ENCODE measurements at places on chromosomes 13 and 19.
A peak's percentile ranks its signal among the peaks of the same experiment; 100 is the strongest.

- no peak for DNase-seq
Observed at GRCh38 chr13:36339600-36340155, 6.5 kb downstream of the SPART start.

GRCh38 chr19:55301459-55302317 is 17.9 kb downstream of the BRSK1 start:
- DNase-seq = peak; percentile 97

- DNase-seq = no peak
Observed at GRCh38 chr13:62933809-62934208, 1518.2 kb upstream of the PCDH20 start.

- peak; percentile 30 for DNase-seq
Observed at GRCh38 chr19:18833849-18834643, 2.3 kb downstream of the UPF1 start.

GRCh38 chr13:111956261-111957151 is 110.4 kb upstream of the SOX1 start:
- no peak for DNase-seq

GRCh38 chr13:103876571-103876970 is 810.4 kb upstream of the SLC10A2 start:
- DNase-seq = no peak

DNA sequence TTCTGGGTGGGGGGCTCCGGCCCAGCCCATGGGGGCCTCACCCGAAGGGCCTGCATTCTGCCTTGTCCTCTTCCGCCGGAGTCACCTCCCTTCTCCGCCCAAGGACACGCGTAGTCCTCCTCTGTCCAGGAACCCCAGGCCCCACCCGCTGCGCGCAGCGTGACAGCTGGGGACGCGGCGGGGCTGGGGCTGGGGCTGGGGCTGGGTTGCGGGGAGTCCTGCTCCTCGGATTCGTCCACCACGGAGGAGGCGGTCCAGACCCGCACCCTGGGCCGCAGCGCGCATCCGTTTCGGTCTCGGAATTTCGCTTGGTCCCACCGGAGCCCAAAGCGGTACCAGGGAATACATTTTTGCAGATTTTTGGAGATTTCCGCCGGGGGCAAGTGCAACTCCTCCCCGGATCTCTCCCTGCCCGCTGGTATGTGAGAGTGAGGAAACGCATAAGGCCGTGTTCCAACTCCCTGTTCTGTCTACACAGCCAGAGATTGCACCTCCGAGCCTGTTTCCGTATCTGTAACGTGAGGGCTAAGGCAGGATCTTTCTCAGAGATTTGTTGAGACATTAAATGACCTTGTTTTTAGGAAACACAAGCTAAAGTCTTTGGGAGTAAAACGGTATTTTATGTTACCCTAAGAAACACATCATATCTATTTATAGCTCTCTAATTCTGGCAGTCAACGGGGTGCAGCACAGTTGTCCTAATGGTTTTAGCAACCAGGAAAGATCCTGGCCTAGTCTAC is at the start of gene COX7A1:
Gene COX7A1 (minus strand): TSS at position 96 of the 740 bp plus-strand sequence. CDS start 40 bp downstream, at position 56.
- DNase-seq = no peak

DNA sequence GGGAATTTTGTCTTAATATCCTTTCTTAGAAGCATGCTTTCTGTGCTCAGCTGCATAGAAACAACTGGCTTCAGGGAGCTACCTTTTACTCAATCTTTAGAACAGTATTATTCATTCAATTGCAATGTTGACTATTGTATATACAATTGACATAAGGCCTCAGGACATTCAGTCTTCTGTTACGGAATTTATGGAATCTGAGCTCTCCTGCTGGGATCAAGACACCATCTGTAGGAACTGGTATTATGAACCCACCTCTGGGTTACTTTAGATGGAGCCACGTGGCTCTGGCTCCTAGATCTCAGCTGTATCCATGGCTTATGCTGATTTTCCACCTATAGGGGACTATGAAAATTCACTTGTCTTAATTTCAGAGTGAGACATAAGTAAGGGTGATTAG is 716.2 kb upstream of the GPC6 start:
- no peak for DNase-seq

GRCh38 chr19:9881720-9882119 is 46.6 kb downstream of the PIN1 start:
- DNase-seq = no peak

- peak; percentile 54 for DNase-seq
Observed at GRCh38 chr13:110676595-110677587, 29.0 kb downstream of the CARS2 start.

- no peak for DNase-seq
Observed at GRCh38 chr13:27853335-27853734, 61.1 kb downstream of the GSX1 start.

GRCh38 chr19:6801485-6802086 is 29.1 kb downstream of the VAV1 start:
- DNase-seq = peak; percentile 91

GRCh38 chr19:56934438-56935090 is 94.0 kb upstream of the PEG3 start:
- DNase-seq = no peak

DNA sequence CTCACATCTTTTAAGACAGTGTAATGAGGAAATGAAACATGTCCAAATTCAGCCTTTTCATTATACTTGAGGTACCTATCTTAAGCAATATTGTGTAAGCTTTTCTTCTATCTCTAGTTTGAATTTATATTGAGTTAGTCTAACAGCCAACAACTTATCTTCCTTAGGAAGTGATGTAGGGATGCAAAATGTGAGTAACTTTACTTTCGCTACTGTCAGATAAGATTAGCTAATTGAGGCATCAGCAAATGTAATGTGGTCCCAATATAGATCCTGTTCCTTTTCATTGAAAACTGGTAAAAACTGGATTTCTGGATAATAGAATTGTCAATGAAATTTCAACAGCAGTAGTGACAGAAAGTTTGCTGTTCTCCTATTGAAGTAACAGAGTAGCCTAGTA is 902.2 kb downstream of the GPC5 start:
- no peak for DNase-seq

DNA sequence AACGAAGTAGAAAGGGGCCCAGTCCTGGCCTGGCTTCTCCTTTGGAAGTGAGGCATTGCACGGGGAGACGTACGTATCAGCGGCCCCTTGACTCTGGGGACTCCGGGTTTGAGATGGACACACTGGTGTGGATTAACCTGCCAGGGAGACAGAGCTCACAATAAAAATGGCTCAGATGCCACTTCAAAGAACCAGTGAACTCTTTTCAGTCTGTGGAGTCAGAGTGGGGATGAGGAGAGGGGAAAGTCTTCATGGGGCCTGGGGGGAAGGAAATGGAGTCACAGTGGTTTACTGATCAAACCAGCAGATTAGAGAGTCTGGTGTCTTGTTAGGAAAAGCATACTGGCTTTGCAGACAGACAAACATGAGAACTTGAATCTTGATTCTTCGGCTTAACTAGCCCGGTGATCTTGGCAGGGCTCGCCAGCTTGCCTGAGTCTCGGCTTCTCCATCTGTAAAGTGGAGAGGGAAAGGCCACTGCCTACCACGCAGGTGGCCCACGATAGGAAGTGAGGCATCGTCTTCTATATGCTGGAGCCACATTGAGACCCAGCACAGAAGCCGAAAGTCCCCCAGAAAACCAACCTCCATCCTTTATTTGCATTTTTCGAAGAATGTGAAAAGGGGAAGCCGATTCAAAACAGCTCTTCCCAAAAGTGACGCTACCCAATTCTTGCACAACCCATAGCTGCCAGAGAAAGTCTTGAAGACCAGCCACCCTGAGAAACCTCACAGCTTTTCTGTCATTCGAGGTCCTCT is at the start of gene FFAR1:
Gene FFAR1 (plus strand): TSS at position 732 of the 759 bp plus-strand sequence. CDS start 3,650 bp downstream, outside the sequence.
- peak; percentile 80 for DNase-seq

DNA sequence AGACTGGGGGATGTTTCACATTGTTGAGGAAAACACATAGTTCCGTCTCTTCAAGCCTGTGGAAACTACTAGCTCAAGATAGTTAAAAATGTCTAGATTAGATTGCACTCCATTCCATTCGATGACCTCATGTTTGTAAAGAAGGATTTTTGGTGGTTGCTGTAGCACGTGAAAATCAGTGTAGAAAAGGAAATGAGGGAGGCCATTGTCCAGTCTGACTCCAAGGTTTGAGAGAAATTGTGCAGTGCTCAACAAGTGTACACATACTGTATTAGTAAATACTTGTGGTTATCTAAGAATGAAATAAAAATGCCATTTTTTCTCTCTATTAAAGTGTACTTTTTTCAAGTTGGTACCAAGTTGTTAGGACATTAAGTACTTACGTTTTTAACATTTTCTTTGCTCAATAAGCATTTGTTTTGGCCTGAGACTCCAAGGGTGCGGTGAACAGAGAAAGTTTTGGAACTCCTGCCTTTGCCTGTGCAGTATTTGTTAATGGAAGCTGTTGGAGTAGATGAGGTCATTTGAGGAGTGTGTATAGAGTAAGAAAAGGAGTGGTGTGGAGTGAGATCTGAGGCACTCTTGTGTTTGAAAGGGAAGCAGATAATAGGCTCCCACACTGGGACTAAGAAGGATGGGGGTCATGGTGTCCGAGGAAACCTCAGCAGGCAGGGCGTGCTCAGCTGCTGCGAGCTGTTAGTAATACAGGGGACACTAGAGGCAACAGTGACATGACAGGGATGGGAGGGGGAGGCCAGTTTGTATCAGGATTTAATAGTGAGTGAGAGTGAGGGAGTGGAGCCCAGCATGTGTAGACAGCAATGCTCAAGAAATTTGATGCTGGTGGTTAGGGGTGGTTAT is 4.4 kb downstream of the WASF3 start:
- no peak for DNase-seq

DNA sequence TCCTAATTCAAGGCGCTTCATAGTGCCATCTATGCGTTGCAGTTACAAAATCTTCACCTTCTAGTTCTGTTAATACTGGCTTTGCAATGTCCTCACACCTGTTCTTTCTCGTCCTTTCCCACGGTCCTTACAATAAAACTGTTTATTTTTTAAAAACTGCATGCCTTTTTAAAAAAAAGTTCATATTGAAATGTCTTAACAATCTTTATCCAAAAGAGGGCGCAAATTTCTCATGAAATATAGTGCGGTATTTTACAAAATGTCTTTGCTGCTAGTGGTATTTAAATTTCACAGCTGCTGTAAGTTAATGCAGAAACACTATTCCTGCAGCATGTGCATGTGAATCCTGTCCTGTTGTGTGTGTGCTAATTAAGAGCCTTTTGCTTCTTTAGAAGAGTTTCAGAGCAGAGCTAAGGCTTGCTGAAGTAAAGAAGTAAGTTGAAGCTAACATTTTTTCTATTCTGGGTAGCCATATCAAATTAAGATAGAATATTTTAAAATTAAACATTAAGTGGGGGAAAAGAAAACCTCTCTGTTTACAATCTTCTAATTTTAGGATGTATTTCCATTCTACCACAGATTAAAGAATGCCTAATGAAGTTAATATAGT is 15.8 kb upstream of the CLDN10 start:
- DNase-seq = no peak

DNA sequence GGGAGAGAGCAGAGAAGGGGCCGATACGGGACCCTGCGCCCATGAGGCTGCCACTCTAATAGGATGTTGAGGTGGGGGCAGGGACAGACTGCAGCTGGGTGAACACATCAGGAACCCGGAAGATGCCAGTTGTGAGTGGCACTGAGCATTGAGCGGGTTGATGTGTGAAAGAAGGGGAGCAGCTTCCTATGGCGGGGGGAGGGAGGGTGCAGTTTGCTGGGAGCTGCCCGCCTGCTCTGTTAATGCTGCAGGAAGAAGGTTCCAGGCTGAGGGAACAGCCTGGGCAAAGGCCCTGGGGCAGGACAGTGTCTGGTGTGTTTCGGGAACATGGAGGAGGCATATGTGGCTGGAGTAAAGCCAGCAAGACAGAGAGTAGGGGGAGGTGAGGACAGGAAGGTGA is 29.8 kb downstream of the DNM2 start:
- no peak for DNase-seq

DNA sequence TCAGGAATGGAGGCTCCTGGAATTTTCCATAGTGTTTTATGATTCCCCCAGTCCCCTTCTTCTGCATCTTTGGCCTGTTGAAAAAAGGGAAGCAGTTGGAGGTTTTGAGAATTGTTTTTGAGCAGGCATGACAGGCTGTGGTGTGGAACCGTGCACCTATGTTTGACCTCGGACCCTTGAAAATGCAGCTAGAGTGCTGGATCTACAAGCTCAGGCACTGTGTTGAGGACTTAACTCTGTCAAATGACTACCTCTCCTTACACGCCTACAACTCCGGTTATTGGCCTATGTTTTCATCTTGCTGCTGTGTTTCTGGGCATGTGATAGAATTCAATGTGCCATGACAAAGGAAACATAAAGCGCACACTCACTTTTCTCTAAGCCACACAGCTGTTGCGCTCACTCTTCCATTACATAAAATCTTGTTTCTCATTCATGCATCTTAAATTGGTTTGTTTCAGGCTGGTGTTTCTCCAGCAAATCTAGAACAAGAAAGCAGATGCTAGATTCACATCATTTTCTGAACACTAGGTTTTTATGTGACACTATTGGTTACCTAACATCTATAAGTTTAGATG is 616.6 kb downstream of the FGF9 start:
- DNase-seq = no peak

DNA sequence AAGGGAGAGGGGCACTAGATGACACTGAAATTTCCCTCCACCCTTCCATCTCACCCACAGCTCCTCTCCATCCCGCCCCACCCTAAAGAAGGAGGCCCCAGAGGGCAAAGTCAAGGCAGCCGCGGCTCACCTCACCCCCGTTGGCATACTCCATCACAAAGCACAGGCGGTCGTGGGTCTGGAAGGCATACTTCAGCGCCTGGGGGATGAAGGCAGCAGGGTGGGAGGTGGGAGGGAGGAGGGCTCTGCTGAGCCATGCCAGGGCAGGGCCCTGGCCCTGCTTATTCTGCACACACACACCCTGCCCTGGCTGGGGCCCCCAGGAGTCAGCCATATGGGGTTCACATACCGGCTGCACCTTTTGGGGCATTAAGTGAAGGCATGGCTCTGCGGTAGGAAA is 12.3 kb upstream of the CCNP start:
- no peak for DNase-seq

Measured in activated CD8-positive, alpha-beta T cell treated with anti-CD3 and anti-CD28 coated beads for 36 hours (primary cell).